ENCODE measurements at places on chromosomes 16 and 17.

DNA sequence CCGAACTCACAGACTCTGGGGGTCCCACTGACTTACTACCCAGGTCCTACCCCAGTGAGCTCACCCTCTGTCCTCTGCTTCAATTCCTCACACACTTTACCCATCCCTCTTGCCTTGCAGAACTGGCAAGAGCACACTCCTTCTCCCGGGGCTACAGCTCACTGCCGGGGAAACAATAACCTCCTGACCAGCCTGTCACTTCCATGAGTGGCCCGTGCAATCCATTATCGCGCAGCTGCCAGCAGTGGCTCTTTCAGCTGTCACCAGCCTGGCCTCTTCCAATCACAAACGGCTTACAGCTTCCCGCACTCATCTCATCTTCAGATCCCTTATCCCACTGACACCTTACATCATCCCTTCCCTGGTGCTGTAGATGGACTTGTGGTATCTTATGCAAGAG, 79.5 kb downstream of the CPPED1 start:
- peak; percentile 39 for DNase-seq

GRCh38 chr17:309361-309888, 43.2 kb downstream of the RPH3AL start:
- DNase-seq: no peak

GRCh38 chr17:60468371-60468770, 46.1 kb downstream of the CHCT1 start:
- no peak for DNase-seq

- no peak for DNase-seq
Observed at GRCh38 chr17:72518753-72519597, 398.2 kb downstream of the SOX9 start.

GRCh38 chr16:21224800-21225199, 8.7 kb upstream of the ANKS4B start:
- no peak for DNase-seq
